ENCODE measurements at places on chromosomes 12 and 14.
A peak's percentile ranks its signal among the peaks of the same experiment; 100 is the strongest.

DNA sequence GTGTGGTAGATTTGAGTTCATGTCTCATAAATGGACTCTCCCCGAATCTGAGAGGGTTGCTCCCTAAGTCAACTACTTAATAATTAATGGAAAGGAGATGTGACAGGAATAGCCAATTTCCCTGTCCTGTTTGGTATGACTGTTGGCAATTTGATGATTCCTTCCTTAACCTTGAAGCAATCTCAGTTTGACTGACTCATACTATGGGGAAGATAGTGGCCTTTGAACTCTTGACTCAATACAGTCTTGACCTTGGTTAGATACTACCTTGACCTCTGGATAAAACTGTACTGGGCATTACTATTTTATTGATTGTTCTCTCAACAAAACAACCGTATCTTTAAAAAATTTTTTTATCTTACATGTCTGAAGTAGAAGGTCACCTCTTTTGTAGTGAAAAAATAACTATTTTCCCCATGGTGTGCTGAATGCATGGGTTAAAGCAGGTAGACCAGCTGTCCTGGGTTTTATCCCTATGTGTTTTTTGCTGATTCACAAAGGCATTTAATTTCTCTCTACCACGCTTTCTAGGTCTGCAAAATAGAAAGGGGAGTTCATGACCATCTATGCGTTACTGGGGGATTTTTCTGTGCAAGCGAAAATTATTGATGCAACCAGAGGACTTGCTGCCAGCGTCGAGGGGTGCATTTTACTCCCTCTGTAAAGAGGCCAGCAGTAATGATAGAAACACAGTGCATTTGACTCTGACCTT is 80.1 kb downstream of the ETV6 start:
- no peak for DNase-seq

DNA sequence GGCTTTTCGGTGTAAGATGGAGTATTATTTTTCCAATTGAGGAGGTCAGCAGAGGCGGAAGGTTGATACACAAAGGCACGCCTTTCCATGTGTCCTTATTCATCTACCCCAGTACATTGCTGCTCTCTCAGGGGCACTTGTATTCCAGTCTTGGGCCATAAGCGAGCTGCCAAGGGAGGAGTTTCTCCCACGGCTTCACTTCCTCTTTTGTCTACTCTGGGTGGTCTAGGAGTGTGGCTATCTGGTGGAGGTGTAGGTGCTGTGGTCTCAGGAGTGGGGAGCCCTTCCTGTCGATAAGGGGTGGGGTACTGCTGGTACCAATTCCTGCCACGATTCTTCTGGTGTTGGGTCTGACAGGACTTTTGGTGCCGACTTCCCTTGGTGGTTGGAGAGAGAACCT is 73.4 kb downstream of the GAS2L3 start:
- no peak for DNase-seq

DNA sequence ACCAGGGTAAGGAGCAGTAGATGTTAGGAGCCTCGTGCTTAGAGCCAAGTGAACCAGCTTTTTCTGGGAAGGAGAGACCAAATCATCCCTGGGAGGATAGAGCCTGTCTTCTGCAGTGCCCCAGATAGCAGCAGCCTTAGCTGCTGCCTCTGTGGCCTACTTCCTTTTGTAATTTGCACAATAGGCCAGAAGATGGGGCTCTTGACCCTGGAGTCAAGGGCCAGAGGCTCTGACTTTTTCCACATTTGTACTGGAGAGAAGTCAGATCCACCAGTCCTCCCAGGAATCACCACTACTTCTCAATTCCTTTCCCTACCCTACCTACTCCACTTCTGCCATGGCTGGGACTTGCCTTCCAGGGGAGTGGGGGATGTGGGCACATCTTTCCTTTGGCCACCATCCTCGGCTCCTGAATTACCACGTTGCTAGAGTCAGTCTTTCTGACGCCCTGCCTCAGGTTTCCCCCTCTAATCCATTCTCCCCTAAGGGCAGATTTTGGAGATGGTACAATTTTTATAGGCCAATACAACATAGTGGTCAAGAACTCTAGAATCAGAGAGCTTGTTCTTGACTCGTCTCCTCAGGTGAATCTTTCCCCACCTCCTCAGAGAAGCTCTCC is 3.3 kb upstream of the SLC4A8 start:
- DNase-seq = peak; percentile 42

GRCh38 chr14:97280526-97280925 is 483.3 kb downstream of the VRK1 start:
- DNase-seq = no peak

DNA sequence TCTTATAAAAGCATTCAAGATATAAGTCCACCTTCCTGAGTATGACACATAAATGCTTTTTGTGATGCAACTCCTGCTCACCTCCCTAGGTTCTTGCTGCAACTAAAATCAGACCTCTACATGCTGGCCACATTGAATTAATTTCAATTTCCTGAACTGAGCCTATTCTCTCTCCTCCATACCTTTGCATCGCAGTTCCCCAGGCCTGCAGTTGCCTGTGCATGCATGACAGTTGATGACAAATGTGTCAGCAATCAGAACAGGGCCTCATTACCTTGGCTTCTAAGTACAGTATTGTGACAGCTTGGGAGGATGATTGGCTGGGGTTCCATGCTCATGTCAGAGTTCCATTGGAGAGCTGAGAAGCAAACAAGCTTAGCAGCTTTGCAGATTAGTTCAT is 3.9 kb upstream of the TM7SF3 start:
- no peak for DNase-seq

GRCh38 chr12:106774808-106775524 is 484 bp downstream of the RIC8B start:
- DNase-seq = no peak

DNA sequence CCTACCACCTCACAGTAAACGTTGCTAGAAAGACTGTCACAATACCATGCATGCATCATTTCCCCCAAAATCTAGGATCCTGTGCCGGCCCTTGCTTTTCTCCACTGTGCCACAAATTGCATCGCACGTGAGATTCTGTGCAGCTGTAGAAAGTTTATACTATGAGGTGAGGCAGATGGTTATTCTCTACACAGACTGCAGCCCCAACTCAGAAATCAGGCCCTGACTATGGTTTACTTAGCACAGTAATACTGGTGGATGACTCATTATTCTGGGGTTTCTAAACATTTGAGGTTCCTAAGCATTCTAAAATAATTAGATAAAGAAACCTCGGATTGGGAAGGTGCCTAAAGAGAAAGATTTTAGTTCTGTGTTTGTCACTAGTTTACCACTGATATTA is 163.8 kb upstream of the CCDC198 start:
- no peak for DNase-seq

GRCh38 chr12:31570880-31571279 is 20.1 kb downstream of the DENND5B start:
- DNase-seq = no peak

DNA sequence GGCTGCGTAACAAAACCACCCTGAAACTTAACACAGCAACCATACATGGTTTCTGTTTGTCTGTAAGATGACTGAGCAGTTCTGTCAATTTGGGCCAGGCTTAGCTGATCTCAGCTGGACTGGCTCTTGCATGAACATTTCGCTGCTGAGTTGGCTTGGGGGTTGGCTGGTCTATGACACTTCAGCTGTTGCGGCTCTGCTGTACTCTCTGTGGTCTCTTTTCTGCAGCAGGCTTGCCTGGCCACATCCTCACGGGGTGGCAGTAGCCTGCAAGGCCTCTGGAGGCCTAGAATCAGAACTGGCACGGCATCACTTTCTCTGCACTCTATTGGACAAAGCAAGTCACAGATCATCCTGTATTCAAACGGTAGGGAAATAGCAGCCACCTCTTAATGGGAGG is 216.2 kb downstream of the BCL11B start:
- DNase-seq = no peak

- DNase-seq = no peak
Observed at GRCh38 chr14:75143761-75144527, 17.1 kb upstream of the NEK9 start.

DNA sequence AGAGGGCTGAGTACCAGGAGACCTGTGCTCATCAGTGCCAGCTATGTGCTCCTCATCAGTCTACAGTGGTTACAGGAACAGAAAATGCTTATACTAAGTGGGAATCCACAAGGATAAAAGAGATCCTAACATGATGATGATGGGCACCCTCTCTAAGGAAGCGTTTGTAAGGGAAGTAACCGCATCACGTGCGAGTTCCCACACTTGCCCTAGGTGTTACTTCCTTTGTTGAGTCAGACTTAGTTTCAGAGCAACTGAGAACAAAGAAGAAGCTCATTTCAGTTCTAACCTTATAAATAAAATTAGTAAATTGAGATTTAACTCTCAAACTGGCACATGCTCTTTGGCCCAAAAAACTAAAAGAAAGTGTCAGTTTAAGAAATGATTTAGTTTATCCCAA is 956.4 kb upstream of the TMEM132C start:
- no peak for DNase-seq

- DNase-seq = no peak
Observed at GRCh38 chr12:52846356-52846970, 2.3 kb downstream of the KRT78 start.

- DNase-seq = no peak
Observed at GRCh38 chr14:61477712-61478462, 156.5 kb downstream of the PRKCH start.

- no peak for DNase-seq
Observed at GRCh38 chr12:10304161-10304574, 3.5 kb upstream of the KLRD1 start.

DNA sequence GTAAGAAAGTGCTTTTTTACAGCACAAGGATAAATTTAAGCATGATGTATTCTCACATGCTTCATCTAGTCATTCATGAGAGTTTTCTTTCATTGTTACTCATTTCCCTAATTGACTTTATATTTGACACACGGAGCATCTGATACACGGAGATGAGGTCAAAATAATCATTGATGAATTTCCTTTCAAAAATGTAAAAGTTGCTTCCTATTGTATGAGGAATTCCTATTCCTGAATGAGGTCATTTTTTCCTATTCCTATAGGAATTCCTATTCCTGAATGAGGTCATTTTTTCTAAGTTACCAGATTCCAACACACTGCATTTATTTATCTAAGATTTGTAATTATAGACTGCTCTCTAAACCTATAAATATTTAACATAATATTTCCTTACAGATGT is 316.7 kb upstream of the KITLG start:
- no peak for DNase-seq

- DNase-seq = no peak
Observed at GRCh38 chr12:67626156-67626555, 22.4 kb upstream of the DYRK2 start.

GRCh38 chr12:76183459-76184186 is 99.1 kb upstream of the NAP1L1 start:
- DNase-seq = peak; percentile 99

DNA sequence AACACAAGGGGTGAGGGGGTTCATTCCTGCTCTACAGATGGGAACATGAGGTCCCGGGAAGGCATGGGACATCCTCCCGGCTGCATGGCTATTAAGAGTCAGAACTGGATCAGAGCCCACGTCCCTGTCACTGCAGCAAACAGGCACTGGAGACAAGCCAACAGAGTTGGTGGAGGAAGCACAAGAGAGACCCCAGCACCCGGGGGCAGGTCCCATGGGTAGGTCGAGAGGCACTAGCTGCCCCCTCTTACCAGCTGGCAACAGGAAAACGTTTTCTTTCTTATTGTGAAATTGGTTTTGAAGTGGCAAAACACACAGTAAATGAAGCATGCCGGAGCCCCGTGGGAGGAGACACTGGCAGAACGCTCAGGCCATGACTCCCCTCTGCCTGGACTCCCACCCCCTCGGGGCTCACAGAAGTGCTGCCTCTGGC is 43.6 kb downstream of the SYNE3 start:
- DNase-seq = no peak

DNA sequence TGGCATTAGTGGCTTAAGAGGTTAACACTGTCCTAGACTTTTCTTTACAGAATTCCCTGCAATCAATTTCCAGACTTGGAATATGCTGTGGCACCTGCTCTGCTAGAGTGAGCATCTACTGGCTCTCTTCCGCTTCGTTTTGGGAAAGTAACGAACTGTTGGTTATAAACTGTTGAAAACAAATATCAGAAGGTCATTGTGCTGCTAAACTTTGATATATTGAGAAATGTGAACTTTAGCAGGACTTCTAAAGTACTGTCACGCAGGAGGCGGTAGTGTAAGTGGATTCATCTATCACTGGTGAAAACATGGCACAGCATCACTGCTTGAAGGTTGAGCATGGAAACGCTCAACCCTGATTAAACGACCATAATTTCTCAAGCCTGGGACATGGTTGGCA is 348.9 kb downstream of the FLRT2 start:
- no peak for DNase-seq

DNA sequence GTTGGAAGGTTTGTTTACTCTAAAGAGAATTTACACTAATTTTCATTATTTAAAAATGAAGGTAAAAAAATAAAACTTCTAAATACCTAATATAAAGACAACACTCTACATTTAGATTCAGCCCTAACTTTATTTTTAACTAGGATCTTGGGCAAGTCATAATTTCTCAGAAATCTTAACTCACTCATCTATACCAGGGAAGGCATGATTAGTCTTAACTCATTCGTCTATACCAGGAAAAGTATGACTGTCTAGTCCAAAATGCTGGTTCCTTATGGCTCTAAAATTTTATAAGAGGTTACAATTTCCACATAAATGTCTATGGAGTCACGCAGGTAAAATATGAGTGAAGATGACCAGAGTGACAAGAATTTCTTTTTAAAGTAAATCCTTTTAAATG is 52.7 kb upstream of the POC1B start:
- DNase-seq = no peak

GRCh38 chr14:32656601-32657000 is 282.1 kb upstream of the NPAS3 start:
- DNase-seq = no peak

GRCh38 chr12:8844665-8845064 is 22.2 kb downstream of the A2ML1 start:
- no peak for DNase-seq

GRCh38 chr14:91554535-91555332 is 44.6 kb upstream of the PPP4R3A start:
- no peak for DNase-seq

GRCh38 chr14:104928391-104929133 is 3.9 kb downstream of the PLD4 start:
- no peak for DNase-seq

- no peak for DNase-seq
Observed at GRCh38 chr12:130622803-130623202, 93.3 kb downstream of the RIMBP2 start.

GRCh38 chr14:74980398-74980730 is 22.4 kb upstream of the EIF2B2 start:
- DNase-seq = no peak

DNA sequence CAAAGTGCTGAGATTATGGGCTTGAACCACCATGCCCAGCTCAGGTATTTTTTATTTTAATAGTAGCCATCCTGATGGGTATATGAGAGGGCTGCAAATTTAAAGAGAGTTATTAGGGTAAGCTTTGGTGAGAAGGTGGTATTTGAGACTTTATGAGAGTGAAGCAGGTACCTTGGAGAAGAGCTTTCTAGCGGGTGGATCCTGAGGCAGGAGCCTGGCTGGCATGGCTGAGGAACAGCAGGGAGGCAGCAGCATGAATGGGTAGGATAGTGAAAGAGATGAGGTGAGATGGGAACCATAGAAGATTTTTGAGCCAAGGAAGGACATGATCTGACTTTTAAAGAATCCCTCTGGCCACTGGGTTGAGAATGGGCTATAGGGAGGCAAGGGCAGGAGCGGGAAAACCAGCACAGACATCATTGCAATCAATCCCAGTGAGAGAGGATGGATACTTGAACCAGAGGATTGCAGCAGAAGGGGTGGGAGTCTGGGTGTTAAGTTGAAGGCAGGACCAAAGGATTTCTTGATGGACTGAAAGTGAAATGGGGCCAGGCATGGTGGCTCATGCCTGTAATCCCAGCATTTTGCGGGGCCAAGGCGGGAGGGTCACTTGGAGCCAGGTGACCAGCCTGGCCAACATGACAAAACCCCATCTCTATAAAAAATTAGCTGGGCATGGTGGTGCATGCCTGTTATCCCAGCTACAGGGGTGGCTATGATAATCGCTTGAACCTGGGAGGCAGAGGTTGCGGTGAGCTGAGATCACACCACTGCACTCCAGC is 5.7 kb downstream of the SVOP start:
- no peak for DNase-seq

Data from HS-27A (cell line).